ENCODE measurements at places on chromosomes 6 and 20.

DNA sequence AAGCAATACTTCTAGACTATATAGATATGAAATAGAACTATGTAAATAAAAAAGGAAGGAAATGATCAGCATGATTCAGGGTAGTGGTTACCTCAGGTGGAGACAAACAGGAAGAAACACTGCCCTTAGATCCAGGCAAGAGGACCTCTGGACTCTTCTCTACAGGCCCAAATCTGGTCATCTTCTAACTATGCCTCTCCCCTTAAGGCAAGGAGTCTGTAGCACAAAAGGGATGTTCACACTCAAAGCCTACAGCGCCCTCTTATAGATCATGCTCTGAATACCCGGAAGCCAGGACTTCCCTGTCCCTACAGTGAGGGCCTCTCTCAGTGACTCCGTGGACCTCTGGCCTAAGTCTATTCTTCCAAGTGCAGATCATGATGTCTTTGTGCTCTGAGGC, 30.4 kb upstream of the HIVEP2 start:
- no peak for DNase-seq

DNA sequence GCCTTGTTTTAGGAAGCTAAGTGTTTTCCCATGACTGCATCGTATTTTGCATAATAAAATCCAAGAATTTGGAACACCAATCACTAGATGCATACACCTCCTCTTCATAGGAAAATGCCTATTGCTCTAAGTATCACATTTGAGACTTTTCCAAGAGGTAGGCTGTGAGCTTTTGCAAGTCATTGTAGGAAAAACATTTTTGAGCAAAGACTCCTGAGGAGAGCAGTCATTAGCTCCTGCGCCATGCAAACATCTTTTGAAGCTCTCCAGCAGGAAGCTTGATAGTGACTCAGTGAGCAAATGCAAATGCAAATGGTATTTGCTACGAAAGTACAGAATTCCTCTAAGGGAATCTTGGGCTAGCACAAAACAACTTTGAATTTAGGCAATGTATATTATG, 750.4 kb downstream of the QKI start:
- DNase-seq = no peak

- DNase-seq = no peak
Measured at GRCh38 chr20:1860446-1860845, 34.8 kb upstream of the SIRPA start.

- DNase-seq = no peak
Measured at GRCh38 chr20:24277196-24277595, 192.2 kb upstream of the SYNDIG1 start.

DNA sequence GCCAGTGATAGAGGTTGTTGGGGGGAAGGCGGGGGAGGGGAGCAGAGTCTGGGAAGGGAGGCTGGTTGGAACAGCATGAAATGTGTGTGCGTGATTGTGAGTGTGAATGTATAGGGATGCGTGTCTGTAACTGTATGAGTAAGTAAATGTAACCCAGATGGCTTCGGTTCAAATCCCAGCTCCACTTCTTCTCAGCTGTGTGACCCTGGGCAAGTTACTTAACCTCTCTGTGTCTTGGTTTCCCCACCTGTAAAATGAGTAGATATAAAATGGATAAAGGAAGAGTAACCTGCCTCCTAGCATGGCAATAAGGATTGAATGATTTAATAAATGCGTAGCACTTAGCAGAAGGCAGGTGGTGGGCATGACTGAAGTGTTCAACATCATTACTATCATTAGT, 24.1 kb downstream of the MAFB start:
- no peak for DNase-seq

DNA sequence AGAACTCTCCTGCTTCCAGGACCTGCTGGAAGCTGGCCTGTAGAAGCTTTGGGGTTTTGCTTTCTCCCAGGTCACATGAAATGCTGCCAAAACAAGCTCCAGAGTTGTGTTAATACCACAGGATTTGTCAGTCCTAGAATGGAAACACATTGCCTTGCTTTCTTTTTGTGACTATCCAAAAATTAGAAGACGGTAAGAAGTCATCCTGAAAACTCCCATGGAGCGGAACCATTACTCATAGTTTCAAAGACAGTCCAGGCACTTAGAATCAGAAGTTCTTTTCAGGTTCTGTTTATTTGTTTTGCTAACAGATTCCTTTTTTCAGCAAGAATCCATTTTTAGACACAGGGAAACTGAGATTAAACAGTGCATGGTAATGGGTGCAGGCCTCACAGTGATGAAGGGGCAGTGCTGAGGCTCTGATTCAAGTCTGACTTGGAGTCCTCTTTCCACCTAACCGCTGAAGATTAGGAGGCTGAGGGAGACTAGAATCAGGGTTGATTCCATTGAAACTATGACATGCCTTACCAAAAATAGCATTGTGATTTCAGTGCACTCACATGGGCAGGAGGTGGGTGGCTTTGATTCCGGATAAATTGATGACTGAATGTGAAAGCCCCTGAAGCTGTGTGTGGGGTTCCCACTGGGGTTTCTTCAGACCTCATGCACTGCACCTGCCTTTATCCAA, 72.2 kb upstream of the NAA20 start:
- DNase-seq = peak; percentile 24

DNA sequence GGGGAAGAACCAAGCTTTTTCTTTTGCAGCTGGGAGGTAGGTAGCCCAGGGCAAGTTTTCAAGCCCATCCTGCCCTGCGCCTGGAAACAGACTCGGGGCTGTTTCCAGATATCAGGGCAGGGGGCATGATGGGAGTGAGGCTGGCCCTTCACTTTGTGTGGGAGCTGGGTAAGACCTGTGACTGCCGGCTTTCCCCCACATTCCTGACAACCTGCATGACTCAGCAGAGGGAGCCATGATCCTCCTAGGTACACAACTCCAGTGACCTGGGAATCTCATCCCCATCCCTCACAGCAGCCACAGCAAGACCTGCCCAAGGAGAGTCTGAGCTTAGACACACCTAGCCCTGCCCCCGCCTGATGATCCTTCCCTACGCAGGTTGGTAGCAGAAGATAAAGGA, 280.8 kb downstream of the SOX4 start:
- no peak for DNase-seq

DNA sequence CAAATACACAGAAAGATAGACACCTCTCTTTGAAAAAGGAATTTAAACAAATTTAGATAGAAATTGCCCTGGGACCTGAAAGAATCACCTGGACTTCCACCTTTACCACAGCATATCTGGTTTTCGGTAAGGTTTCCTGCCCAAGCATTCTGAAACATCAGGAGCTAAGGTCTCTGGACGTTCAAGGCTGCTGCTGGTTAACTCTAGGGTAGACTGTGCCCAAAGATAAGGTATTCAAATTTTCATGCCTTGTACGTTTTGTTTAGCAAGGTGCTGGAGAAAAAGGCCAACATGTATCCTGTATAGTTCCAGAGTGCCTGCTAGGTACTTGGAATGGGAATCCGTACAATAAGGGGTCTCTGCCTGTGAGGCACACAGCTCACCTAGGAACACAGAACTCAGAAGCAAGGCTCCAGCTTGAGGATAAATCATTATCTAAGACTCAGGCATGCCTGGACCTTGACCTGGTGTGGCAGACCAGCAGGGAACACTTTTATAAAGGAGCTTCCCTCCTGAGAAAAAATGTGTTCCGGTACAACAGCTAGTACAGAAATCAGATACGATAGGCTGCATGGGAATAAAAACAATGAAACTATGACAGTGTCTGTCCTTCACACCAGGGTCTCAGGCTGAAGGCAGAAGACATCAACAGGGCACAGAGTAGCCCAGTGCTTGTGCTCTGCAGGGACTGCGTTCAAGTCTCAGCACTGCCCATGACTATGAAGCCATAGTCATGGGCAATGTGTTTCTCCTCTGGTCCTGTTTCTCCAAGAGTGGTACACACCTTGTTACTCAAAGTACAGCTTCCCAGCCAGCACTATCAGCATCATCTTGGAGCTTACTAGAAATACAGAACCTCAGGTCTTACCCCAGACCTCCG, 70.4 kb downstream of the METTL24 start:
- DNase-seq = no peak

DNA sequence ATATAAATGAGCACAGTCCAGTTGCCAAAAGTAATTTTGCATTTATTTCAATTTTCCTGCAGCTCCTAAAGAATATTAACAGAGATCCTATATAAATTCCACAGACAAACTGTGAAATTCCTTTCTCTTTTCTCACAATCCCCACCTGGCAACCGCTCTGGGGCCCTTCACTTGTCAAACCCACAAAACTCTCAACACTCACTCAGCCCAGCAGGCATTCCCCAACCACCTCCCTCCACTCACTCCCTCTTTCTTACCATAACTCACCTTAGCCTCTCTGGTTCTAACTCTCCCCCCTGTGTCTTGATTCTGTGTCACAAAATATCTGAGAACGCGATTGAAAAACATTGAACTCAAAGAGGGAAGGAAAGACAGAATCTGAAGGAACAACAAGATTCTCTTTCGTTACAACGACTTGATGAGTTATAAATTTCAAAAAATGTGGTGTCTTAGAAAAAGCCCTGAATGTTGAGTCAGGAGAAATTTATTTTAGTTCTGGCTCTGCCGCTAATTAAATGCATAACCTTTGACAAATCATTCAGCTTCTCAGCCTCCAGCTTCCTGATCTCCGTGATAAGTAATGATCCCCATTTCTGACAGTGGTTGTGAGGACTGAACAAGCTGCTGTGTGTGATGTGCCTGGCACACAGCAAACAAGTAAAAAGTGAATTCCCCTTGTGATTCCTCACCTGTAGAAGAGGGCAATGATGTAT, 87.9 kb downstream of the UNC5CL start:
- DNase-seq = no peak

DNA sequence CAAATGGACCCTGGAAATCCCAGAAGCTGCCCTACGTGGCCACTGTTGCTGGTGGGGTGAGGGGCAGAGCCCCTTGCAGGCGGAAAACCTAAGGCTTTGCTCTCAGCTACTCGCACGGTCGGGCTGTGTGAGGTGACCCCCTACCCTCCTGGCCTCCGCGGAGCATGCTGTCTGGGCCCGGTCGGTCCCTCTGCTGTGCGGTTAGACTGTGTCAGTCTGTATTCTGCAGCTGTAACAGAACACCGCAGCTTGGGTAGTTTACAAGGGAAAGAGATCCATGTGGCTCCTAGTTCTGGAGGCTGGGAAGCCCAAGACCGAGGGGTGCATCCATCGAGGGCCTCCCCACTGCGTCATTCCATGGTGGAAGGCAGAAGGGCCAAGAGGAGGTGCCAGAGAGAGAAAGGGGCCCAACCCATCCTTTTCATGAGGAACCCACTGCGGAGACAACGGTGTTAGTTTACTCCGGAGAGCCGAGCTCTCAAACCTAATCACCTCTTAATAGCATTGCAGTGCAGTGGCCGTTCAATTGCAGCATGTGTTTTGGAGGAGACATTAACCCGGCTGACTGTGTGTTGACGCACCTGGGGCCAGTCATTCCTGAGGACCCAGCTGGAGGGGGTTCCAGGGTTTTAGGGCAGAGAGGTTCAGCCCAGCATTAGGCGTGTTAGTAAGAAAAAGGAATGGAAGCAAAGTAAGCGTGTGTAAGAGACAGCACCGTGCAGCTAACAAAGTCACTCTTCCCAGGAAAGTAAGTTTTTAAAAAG, 18.3 kb downstream of the COL9A3 start:
- DNase-seq = no peak

- DNase-seq = no peak
Measured at GRCh38 chr6:41347378-41348050, 12.1 kb downstream of the NCR2 start.

- DNase-seq = no peak
Measured at GRCh38 chr6:3046295-3046694, 22.0 kb upstream of the RIPK1 start.

DNA sequence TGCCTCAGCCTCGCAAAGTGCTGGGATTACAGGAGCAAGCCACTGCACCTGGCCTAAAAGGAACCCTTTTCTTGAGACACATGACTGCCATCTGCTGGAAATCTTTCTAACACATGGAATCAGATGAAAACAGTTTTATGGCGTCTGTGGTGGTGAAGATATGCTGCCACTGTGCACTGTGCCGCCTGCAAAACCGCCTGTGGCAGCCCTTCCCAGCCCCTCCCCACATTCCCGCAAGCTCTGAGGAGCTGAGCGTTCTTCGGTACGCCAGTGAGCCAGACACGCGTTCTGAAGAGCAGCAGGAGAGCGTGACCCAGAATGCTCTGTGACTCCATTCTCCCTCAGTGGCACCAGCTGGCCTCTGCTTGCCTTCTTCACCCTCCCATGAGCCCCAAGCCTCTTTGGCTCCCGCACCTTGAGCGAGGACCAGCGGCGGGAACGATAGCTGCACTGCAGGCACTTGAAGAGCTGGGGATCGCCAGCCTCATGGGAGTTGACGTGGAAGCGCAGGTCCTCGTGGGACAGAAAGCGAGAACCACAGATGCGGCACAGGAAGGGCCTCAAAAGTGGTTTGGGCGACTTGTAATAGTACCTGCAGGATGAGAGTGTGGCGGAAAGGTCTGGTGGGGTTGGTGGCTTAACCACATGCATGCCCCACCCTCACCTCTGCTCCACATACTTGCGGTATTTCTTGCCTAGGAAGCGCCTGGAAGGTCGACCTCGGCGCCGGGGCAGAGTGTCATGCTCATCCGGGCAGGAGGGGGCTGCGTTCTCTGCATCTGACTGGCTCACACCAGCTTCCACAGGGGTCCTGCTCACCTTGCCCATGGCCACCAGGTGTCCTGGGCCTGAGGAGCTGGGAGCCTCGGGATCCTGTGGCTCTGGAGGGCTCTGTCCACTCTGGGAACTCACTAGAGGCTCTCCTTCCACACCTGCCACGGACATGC, 8.7 kb downstream of the ZNF335 start:
- DNase-seq = no peak

DNA sequence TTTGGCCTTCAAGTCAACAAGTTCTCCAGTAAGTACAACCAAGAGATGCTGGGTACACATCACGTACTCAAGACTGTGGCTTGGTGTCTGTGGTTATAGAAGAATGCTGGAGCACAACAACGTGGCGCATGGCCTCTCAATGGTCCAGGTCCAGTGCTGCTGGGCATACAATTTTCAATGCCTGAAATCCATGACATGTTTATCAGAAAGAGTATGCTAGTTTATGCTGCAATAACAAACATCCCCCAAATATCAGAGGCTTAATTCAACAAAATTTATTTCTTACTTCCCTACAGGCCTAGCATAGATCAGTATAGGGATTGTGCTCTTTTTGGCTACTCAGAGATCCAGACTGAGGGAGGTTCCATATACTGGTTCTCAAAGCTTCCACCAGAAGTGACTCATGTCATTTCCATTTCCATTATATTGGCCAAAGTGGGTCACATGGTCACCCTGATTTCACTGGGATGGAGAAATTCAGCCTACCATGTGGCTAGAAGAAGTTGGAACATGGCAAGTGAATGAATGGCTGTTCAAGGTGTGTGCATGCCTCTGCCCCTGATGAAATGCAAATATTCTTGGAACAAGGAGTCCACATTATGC, 33.3 kb upstream of the KIF16B start:
- DNase-seq = no peak

GRCh38 chr20:41173791-41174341, 36.5 kb downstream of the PLCG1 start:
- no peak for DNase-seq

- no peak for DNase-seq
Measured at GRCh38 chr20:37925265-37926165, 22.6 kb downstream of the VSTM2L start.

DNA sequence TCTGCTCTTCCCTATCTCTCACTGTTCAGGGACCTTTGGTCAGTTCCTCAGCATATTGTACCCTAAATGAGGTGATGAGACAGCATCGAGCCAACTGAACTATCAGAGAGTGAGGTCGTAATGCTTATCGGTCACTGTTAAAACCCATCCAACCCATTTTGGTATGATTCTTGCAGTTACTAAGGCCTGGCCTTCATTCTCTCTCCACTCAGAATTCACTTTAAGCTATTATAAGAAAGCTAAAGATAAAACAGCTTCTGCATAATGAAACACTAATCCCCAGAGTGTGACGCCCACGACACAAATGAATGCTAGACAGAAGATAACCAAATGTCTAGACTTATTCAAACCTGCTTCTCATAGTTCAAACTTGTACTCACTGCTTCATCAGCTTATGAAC, 175.8 kb downstream of the GMPR start:
- peak; percentile 51 for DNase-seq

All from retinal pigment epithelial cell (primary cell).